ENCODE measurements at places on chromosomes 2 and 18.

GRCh38 chr2:84939426-84940087 is 31.4 kb upstream of the KCMF1 start:
- peak; percentile 86 for DNase-seq

DNA sequence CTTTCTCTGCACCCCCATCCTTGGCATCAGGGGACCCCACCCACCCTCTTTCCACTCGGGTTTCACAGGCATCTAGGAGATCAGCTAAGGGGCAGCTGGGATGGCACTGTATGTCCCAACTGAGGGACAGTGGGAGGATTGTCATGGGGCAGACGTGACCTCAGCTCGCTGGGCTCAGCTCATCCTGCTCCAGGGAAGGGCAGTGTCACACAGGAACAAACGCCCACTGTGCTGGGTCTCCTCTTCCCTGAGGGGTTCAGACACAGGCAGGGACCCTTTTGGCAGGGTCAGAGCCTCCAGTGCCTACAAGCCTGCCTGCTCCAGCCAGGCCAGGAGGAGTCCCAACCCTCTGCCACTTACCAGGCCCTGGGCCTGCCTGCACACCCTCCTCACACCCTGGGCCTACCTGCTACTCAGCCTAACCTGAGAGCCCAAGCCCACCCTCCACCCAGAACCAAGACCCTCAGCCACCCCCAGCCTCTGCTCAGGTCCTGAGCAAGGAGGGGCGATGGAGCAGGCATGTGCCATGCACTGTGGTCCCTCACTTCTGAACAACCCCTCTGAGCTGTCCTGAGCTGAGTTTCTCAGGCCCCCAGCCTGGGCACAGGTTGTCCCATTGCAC is 68.2 kb downstream of the HS1BP3 start:
- DNase-seq = no peak

GRCh38 chr18:8783335-8783993 is 78.1 kb downstream of the MTCL1 start:
- no peak for DNase-seq

- no peak for DNase-seq
Observed at GRCh38 chr2:162382278-162382677, 38.3 kb downstream of the GCA start.

DNA sequence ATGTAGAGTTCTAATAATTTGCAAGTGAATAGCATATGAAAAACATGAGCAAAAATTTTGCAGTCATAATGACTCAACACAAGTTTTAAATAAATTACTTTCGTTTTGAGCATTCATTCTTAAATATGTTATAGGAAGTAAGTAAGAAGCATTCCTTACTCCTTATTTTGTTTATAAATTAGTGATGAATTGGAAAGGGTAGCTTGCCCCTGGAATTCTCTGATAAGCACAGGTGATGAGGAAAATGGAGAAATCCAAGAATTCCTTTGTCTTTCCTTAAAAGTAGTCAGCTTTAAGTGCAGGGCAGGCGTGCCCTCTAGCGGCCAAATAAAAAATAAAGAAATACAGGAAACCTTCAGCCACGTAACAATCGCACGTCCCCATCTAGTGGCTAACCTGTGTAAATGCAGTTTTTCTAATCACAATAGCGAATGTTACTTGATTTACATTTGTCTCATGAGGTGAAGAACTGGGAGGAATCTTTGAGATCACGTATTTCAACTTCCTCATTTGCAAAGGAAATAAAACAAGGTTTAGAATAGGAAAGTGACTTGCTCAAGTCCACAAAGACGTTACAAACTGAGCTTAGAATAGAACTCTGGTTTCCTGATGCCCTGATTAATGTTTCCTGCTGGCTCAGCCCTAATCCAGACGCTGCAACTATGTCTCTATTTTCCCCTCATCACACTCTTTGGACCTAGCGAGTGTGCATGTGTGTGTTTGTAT is 47.2 kb upstream of the ZNG1B start:
- no peak for DNase-seq

- DNase-seq = no peak
Observed at GRCh38 chr2:121969166-121969565, 213.7 kb downstream of the TSN start.

- DNase-seq = peak; percentile 81
Observed at GRCh38 chr2:157596992-157597681, 31.5 kb downstream of the ACVR1C start.

DNA sequence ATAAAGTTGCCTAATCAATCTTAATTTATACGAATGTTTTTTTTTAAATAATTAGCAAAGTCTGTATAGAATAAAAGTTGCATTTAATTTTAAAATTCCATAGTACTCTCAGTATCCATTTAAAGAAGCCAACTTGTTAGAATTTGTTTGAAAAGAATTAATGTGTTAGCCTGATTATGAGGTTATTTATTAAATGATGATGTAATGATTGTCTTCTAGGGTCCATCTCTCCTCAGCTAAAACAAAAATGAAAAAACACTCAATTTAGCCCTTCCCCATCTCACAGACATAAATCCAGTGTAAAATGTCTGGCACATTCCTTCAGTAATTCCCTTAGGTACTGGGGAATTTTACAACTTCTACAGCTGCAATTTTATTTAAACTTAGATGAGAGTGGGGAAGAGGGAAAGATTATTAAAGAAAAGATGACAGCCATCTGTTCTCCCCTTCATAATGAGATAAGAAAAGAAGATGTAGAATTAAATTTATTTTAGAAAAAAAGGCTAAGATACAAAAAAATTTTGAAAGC is 68.6 kb downstream of the BARD1 start:
- no peak for DNase-seq

- DNase-seq = peak; percentile 77
Observed at GRCh38 chr2:9782197-9782719, 61.0 kb upstream of the TAF1B start.

GRCh38 chr18:10752382-10752781 is 226.6 kb downstream of the NAPG start:
- no peak for DNase-seq

- DNase-seq = no peak
Observed at GRCh38 chr18:10030816-10031541, 117.2 kb downstream of the VAPA start.

DNA sequence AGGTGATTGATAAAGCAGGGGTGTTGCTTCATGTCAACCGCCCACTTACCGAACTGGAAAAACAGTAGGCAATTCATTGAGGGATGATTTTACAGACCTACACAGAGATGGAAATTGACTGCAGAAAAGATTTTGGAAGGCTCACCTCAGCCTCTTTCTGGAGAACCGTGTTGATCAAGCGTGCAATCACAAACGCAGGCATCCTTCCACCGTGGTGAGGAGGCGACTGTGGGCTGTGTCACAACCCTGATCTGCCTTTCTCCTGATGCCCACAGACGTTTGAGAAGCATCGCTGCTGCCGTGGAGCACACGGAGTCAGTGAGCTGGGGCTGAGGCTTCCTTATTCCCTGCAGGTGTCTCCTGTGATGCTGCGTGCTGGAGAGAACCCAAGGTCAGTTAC is 132.0 kb downstream of the TMEM18 start:
- no peak for DNase-seq

DNA sequence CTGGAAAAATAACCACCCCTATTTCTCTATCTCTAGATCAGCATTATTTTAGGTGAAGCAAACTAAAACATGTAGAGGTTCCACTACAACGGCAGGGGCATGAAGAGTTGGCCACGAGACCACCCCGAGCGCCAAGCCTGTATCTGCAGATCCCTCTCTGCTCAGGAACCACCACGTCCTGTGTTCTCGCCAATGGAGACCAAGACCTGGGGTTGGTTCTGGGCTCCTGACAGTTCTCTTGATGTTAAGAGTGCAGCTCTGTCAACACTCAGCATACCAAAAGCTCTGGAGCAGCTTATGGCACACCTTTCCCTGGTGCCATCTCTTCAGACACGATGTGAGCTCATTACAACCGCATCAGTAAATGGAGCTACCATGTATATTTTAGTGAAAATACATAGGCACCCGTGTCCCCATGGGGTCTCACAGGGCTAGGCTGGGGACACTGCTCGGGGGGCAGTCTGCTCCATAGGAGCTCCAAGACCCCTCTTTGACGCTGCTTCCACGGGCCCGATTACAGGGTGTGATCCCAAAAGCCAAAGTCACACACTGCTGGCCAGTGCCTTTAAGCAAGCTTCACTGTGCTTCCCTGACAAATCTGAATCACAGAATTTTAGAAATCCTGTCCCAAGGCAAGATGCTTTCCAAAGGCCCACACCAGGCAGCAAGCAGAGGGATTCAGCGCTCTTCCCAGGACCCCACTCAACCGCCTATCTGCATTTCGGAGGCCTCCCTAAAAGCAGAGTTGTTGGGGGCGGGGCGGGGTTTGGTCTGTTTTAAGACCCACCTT is 72.2 kb downstream of the EMILIN2 start:
- no peak for DNase-seq

- DNase-seq = no peak
Observed at GRCh38 chr2:145324748-145325147, 804.8 kb upstream of the ZEB2 start.

DNA sequence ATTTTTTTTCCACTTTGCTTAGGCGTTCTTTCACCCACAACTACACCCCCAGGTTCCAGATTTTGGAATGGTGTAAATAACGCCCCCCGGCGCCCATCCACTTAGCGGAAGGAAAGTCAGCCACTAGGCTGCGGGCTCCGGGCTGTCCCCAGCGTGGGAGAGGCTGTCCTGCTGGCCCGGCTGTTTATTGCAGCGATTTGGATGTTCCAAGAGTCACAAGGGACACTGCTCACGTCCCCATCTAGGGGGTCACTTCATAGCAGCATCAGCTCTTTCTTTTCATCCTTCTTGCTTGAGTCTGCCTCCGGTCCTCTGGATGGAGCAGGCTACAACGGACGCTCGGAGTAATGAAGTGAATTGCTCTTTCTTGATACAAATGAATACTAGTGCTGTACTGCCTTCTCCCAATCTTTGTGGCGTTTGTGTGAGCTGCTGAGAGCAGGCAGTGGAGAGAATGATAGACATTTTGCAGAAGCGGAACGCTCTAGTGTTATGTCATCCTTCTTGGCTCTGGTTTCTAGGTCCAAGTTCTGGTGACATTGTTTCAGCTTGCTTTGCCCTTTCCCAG is 50.7 kb upstream of the PAIP2B start:
- DNase-seq = peak; percentile 61

DNA sequence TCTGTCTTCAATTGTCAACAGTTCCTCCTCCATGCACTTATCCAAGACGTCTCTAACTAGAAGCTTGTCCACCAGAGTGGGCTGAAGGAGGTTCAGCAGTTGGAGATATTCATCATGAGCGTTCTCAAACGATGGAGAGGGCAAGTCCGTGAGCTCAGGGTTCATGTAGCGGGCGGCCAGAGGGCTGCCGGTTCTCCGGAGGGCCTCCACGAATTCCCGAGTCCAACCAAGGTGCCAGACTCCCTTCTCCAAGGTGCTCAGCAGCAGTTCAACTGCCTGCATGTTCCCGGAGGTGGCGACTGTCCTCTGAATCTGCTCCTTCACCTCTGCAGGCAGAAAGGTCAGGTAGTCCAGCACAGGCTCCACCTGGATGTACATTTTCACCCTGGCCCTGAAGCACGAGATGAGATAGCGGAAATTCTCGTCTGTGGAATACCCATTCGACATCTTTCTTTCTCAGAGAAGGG is 590 bp downstream of the IFIH1 start:
- peak; percentile 76 for DNase-seq

- peak; percentile 58 for DNase-seq
Observed at GRCh38 chr2:100653449-100654035, 90.7 kb downstream of the PDCL3 start.

- DNase-seq = peak; percentile 80
Observed at GRCh38 chr2:25331686-25332365, 9.9 kb downstream of the DNMT3A start.

DNA sequence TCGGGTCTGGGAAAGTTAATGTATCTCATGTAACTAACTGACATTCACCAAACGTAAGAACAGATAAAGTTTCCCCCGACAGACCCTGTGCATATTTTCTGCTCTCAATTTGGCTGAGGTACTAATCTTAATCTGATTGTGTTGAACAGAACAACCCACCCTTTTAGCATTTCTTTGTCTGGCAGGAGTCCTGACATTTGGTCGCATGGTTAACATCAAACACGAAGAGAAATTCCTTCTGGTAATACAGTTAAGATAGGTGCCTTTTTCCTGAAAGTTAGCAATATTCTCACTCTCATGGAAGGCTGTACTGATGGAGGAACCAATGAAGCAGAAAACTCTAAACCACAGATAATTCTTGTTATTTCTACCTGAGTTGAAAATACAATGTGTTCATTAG is 520.8 kb downstream of the PARD3B start:
- DNase-seq = no peak

- DNase-seq = no peak
Observed at GRCh38 chr2:20674974-20675679, 8.2 kb downstream of the GDF7 start.

- DNase-seq = no peak
Observed at GRCh38 chr2:218438596-218438995, 19.7 kb downstream of the VIL1 start.

- DNase-seq = no peak
Observed at GRCh38 chr2:177753682-177754491, 318.7 kb downstream of the PDE11A start.

GRCh38 chr18:38116716-38117115 is 551.1 kb upstream of the CELF4 start:
- DNase-seq = no peak

DNA sequence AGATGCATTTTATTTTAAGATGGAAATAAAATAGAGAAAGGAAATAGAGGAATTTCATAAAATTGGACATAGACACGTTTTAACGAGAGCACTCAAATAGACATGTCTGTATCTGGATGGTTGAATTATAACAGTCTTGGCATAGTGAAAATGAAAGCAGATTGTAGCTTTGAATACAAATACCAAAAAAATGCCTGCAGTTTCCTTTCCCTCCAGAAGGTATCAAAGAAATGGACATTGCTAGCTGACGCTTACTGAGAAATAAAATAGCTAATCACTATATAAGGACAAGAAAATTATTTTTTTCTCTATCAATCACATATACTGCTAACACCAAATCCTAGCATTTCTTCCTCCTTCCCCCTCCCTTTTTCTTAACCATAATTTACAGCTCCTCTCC is 11.4 kb upstream of the MAPRE2 start:
- DNase-seq = no peak

GRCh38 chr18:59801576-59801975 is 98.2 kb upstream of the PMAIP1 start:
- no peak for DNase-seq

DNA sequence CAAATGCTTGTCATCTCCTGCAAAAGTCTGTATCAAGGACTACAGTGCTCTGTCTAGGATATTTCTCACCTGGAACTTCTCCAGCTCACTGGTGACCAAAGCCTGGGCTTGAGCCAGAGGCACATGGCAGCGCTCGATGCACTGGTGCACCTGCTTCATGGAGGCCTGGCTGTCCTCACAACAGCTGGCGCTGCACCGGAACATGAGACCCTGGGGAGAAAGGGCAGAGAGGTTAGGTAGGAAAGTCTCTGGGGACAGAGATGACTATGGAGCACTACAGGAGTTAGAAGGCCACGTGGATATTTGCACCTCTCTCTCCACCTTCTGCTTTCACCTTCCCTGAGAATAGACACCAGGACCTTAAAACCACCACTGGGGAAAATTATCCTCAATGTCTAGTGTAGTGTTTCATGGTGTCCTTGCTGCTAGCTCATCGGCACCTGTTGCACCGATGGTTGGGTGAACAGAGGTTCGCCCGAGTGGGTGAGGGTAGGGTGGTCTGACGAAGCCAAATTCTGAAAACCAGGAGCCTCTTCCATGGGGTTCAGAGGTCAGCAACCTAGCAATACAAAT is 1.0 kb downstream of the FAM136A start:
- DNase-seq = no peak

- DNase-seq = peak; percentile 53
Observed at GRCh38 chr2:11158916-11159573, 3.8 kb downstream of the SLC66A3 start.

GRCh38 chr2:142754182-142754581 is 123.3 kb upstream of the KYNU start:
- no peak for DNase-seq
